Kidney epithelial cell (primary cell): ENCODE measurements at places on chromosomes 1 and 21. TPM values are rescaled to one million over a fixed set of nuclear protein-coding genes. Genes with fewer than 3 reads are reported as not detected.

EPHA2 gene
- 211 and 234 TPM in 2 replicates for total RNA-seq

HNRNPR gene
- total RNA-seq = 75.7 and 82.2 TPM in 2 replicates

PTAFR gene
- 1.8 and 2.3 TPM in 2 replicates for total RNA-seq

SAMSN1 gene
- total RNA-seq = 0.04 and 0.14 TPM in 2 replicates

LCK gene
- total RNA-seq = 6.2 and 10.3 TPM in 2 replicates

HCRTR1 gene
- total RNA-seq = not detected in 2 replicates

C1orf53 gene
- 8.2 and 9.9 TPM in 2 replicates for total RNA-seq

DPT gene
- total RNA-seq = not detected in 2 replicates

MSH4 gene
- 0.08 and 0.27 TPM in 2 replicates for total RNA-seq

ADARB1 gene
- total RNA-seq = 3.3 and 6.9 TPM in 2 replicates

FCRL1 gene
- not detected in 2 replicates for total RNA-seq

KRTAP22-1 gene
- total RNA-seq = not detected in 2 replicates

REN gene
- 5.2 and 9.1 TPM in 2 replicates for total RNA-seq

KRTAP21-2 gene
- not detected in 2 replicates for total RNA-seq

C8A gene
- total RNA-seq = not detected in 2 replicates

NPR1 gene
- total RNA-seq = 2.0 and 2.1 TPM in 2 replicates

LCE3E gene
- total RNA-seq = not detected in 2 replicates

C1QA gene
- total RNA-seq = 0.82 and 2.2 TPM in 2 replicates

ATP6V1G3 gene
- total RNA-seq = not detected in 2 replicates

TAL1 gene
- total RNA-seq = 0.71 and 0.75 TPM in 2 replicates
